Gastroesophageal sphincter (tissue), 4 donors: ENCODE measurements at places on chromosomes 12 and 14.

GRCh38 chr12:6968426-6968825 is 2.0 kb downstream of the PHB2 start:
- no peak overlapping the region for H3K27ac ChIP-seq
- H3K27me3 ChIP-seq, result no peaks in the 10 kb centered on the region
- ATAC-seq, result no peak
- H3K36me3 ChIP-seq, result peaks cover 45% of the 10 kb centered on the region

- H3K4me3 ChIP-seq, result no peak overlapping the region
- no peak for ATAC-seq
- no peaks in the 10 kb centered on the region for H3K27me3 ChIP-seq
- H3K4me1 ChIP-seq, result peaks cover 6% of the 10 kb centered on the region
- H3K27ac ChIP-seq, result no peak overlapping the region
Observed at GRCh38 chr12:65414526-65414925, 136.0 kb downstream of the MSRB3 start.

GRCh38 chr14:63375769-63376168 is 57.0 kb upstream of the GPHB5 start:
- peaks cover 40% of the 10 kb centered on the region for H3K36me3 ChIP-seq
- no peak for ATAC-seq
- no peaks in the 10 kb centered on the region for H3K4me1 ChIP-seq
- no peaks in the 10 kb centered on the region for H3K27me3 ChIP-seq
- H3K27ac ChIP-seq, result no peak overlapping the region

- H3K27me3 ChIP-seq, result no peaks in the 10 kb centered on the region
- no peaks in the 10 kb centered on the region for H3K36me3 ChIP-seq
- H3K27ac ChIP-seq, result no peak overlapping the region
- no peaks in the 10 kb centered on the region for H3K4me1 ChIP-seq
Observed at GRCh38 chr12:5399266-5399665, 32.6 kb upstream of the NTF3 start.

DNA sequence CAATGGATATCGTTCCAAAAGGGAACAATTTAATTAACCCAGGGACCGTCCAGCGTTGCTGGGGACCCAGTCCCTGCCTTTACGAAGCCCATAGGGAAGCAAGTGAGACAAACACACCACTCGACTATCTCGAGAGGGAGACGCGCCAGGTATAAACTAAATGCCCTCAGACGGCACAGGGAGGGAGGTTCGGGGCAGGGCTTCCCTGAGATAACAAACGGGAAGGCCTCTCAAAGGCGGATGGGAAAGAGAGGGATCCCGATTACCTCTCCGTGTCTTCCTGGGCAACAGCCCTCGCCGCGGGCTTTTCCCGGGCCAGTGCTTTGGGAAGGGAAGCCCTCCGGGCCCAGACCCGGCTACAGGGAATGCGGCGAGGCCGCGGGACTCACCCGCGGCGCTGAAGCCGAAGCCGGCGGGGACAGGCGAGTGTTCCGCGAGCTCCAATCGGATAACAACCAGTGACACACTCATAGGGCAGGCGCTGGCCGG is 390 bp downstream of the BRAP start:
- no peak for ATAC-seq
- H3K27ac ChIP-seq, result peak overlapping the region; percentile 1
- peaks cover 40% of the 10 kb centered on the region for H3K4me1 ChIP-seq
- H3K36me3 ChIP-seq, result no peaks in the 10 kb centered on the region
- H3K27me3 ChIP-seq, result no peaks in the 10 kb centered on the region

- no peak overlapping the region for H3K4me3 ChIP-seq
- no peaks in the 10 kb centered on the region for H3K4me1 ChIP-seq
- no peak overlapping the region for H3K27ac ChIP-seq
- ATAC-seq, result no peak
- H3K27me3 ChIP-seq, result no peaks in the 10 kb centered on the region
Observed at GRCh38 chr12:26345471-26346003, 150.2 kb downstream of the SSPN start.

- no peak for ATAC-seq
- no peaks in the 10 kb centered on the region for H3K27me3 ChIP-seq
Observed at GRCh38 chr12:130976171-130976720, 22.5 kb downstream of the ADGRD1 start.

GRCh38 chr14:72699443-72699842 is 194.5 kb downstream of the DPF3 start:
- no peak overlapping the region for H3K27ac ChIP-seq
- no peaks in the 10 kb centered on the region for H3K36me3 ChIP-seq
- no peaks in the 10 kb centered on the region for H3K4me1 ChIP-seq
- ATAC-seq, result no peak
- H3K4me3 ChIP-seq, result no peak overlapping the region

DNA sequence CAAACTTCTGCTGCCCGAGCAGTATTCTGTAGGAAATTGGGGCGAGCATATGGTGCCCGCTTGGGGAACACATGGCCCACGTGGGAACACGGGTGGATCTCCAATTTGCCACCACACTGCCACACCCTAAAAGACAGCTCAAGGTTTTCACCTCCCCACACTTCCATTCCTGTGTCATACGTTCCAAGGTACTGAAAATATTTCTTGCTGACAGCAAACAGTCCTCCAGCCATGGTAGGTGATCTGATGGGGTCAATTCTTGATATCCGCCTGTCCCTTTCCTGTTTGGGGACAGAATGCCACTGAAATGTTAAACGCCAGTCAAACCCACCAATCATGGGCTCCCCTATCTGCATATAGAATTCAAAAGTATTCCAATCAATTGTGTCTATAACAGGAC is 1.2 kb downstream of the GALNT4 start:
- H3K4me3 ChIP-seq, result no peak overlapping the region
- no peak overlapping the region for H3K27ac ChIP-seq
- H3K36me3 ChIP-seq, result no peaks in the 10 kb centered on the region
- no peaks in the 10 kb centered on the region for H3K27me3 ChIP-seq

- no peak overlapping the region for H3K27ac ChIP-seq
- ATAC-seq, result no peak
- H3K36me3 ChIP-seq, result no peaks in the 10 kb centered on the region
- peaks cover 44% of the 10 kb centered on the region for H3K4me1 ChIP-seq
- no peak overlapping the region for H3K4me3 ChIP-seq
Observed at GRCh38 chr14:56129933-56130332, 11.7 kb downstream of the PELI2 start.

- no peak for ATAC-seq
- no peak overlapping the region for H3K27ac ChIP-seq
- no peaks in the 10 kb centered on the region for H3K27me3 ChIP-seq
- H3K4me3 ChIP-seq, result no peak overlapping the region
Observed at GRCh38 chr12:71130521-71131069, 27.2 kb downstream of the TSPAN8 start.

- no peaks in the 10 kb centered on the region for H3K27me3 ChIP-seq
- H3K4me1 ChIP-seq, result peaks cover 6% of the 10 kb centered on the region
- no peak overlapping the region for H3K4me3 ChIP-seq
- H3K36me3 ChIP-seq, result no peaks in the 10 kb centered on the region
- peak overlapping the region; percentile 70 for H3K27ac ChIP-seq
Observed at GRCh38 chr12:11725686-11726085, 76.2 kb downstream of the ETV6 start.

GRCh38 chr12:122646517-122647217 is 56.5 kb downstream of the HCAR2 start:
- no peak overlapping the region for H3K4me3 ChIP-seq
- H3K27ac ChIP-seq, result no peak overlapping the region
- no peaks in the 10 kb centered on the region for H3K27me3 ChIP-seq
- H3K4me1 ChIP-seq, result no peaks in the 10 kb centered on the region
- no peak for ATAC-seq

- no peaks in the 10 kb centered on the region for H3K4me1 ChIP-seq
- no peak for ATAC-seq
- no peak overlapping the region for H3K27ac ChIP-seq
Observed at GRCh38 chr12:2854669-2855453, 2.0 kb downstream of the TEX52 start.

GRCh38 chr12:51318846-51319599 is 5.0 kb downstream of the BIN2 start:
- no peak for ATAC-seq
- H3K4me3 ChIP-seq, result no peak overlapping the region
- H3K4me1 ChIP-seq, result no peaks in the 10 kb centered on the region
- no peaks in the 10 kb centered on the region for H3K36me3 ChIP-seq
- H3K27me3 ChIP-seq, result peaks cover 4% of the 10 kb centered on the region

- H3K36me3 ChIP-seq, result no peaks in the 10 kb centered on the region
- no peaks in the 10 kb centered on the region for H3K27me3 ChIP-seq
- no peak for ATAC-seq
- no peaks in the 10 kb centered on the region for H3K4me1 ChIP-seq
- no peak overlapping the region for H3K4me3 ChIP-seq
Observed at GRCh38 chr14:75939200-75939599, 42.6 kb downstream of the TGFB3 start.

- H3K36me3 ChIP-seq, result no peaks in the 10 kb centered on the region
- H3K4me3 ChIP-seq, result no peak overlapping the region
- ATAC-seq, result no peak
- H3K4me1 ChIP-seq, result no peaks in the 10 kb centered on the region
- H3K27ac ChIP-seq, result no peak overlapping the region
- no peaks in the 10 kb centered on the region for H3K27me3 ChIP-seq
Observed at GRCh38 chr12:80490329-80490728, 46.3 kb downstream of the PTPRQ start.

DNA sequence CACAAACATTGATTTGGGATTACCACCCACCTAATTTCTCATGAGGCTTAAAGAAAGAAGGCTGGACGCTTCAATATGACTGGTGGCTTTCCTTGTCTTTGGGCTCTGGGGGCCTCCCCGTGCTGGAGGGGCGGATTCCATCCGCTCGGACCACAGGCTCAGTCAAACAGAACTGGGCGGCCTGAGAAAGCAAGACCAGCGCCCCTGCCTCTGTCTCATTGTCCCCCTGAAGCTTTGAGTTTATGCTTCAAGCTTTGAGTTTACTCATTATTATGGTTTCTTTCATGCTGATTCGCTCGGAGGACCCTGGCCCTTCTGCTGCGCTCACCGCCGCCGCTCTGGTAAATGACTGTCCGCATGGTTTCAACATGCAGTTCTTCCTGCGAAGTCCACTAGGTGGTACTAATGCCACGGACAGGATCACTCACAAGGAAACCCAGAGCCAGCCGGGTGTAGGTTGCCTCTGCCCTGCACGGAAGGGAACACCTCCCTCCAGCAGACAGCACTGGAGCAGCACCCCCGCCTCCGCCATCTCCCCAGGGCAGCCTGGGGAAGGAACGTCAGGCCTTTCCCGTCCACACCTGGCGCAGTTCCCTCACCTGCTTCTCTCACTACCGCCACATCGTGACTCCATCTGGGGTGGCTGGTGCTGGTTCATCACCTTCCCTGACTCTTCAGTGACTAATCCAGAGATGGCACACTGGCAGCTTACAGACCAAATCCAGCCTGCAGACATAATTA is 13.2 kb upstream of the TIGAR start:
- H3K27ac ChIP-seq, result peak overlapping the region; percentile 18
- H3K4me3 ChIP-seq, result peak overlapping the region; percentile 14
- H3K36me3 ChIP-seq, result peaks cover 15% of the 10 kb centered on the region

- H3K4me3 ChIP-seq, result no peak overlapping the region
- no peak for ATAC-seq
- no peaks in the 10 kb centered on the region for H3K4me1 ChIP-seq
- H3K27ac ChIP-seq, result no peak overlapping the region
- H3K36me3 ChIP-seq, result no peaks in the 10 kb centered on the region
Observed at GRCh38 chr12:103686026-103686425, 99.0 kb downstream of the STAB2 start.

DNA sequence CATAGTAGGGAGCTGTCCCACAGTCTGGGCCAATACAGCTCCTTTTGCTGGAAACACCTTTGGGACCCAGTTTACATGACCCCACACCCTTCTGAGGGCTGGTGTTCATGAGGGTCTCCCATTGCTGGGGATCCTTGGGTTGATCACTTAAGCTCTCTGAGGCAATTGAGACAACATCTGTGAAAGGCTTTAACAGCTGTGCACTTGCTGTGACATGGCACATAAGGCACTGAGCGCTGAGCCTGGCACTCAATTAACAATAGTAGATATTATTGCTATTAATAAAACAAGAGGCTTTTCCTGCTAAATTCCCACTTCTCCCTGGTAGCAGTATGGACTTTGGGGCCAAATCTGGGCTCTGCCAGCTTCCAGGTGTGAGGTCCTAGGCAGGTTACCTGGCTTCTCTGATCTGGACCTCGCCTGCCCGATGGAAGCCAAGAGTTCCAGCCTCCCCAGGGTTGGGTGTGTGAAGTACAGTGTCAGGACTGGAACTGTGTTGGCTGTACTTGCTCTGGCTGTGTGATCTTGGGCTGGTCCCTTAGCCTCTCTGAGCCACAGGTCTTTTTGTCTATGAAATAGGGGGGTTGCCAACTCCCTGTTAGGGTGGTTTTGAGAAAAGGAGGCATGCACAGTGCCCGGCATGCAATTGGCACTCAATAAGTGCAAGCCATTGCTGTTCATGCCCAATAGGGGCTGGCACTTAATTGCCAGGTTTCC is 3.1 kb downstream of the SH2B3 start:
- no peak for ATAC-seq
- no peaks in the 10 kb centered on the region for H3K27me3 ChIP-seq
- H3K4me3 ChIP-seq, result no peak overlapping the region

GRCh38 chr12:64670019-64670418 is 59.7 kb downstream of the RASSF3 start:
- no peaks in the 10 kb centered on the region for H3K36me3 ChIP-seq
- peak overlapping the region; percentile 61 for H3K27ac ChIP-seq
- H3K4me1 ChIP-seq, result peaks cover 26% of the 10 kb centered on the region

DNA sequence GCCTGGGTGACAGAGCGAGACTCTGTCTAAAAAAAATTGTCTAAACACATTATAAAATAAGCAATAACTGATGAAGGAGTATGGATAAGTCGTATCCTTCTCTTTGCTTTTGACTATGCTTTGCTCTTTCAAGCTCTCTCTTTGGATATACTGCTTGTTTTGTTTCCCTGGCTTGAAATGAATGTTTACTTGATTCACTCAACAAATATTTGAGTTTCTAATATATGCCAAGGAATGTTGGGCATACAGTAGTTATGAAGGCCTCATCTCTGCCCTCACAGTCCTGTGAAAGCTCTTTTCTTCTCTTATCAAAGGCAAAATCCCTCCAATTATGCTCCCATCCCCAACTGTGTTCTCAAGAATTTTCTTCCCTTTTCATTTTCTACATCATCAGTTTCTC is 123.5 kb downstream of the PTPRR start:
- ATAC-seq, result no peak
- H3K27ac ChIP-seq, result no peak overlapping the region
- no peak overlapping the region for H3K4me3 ChIP-seq
- no peaks in the 10 kb centered on the region for H3K4me1 ChIP-seq
- H3K36me3 ChIP-seq, result no peaks in the 10 kb centered on the region
- H3K27me3 ChIP-seq, result no peaks in the 10 kb centered on the region

- no peak overlapping the region for H3K27ac ChIP-seq
- H3K4me3 ChIP-seq, result no peak overlapping the region
- H3K27me3 ChIP-seq, result no peaks in the 10 kb centered on the region
- H3K36me3 ChIP-seq, result no peaks in the 10 kb centered on the region
Observed at GRCh38 chr14:29030970-29031369, 264.4 kb downstream of the FOXG1 start.

DNA sequence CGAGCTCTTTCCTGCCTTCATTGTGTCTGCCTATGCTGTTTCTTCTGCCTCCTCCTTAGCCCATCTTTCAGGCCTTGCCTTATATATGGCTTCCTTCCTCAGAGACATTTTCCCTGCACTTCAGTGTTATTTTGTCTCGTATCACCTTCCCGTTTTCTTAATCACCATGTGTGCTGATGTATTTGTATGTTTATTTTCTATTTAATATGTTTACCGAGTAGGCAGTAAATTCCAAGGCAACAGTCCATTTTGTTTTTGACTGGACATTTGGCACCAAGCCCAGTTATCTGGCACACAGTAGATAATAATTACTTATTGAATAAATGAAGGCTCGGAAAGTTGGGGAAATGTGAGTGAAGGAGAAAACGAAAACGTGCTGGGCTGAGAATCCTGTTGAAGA is 4.6 kb upstream of the POU6F1 start:
- H3K4me1 ChIP-seq, result no peaks in the 10 kb centered on the region
- H3K27ac ChIP-seq, result no peak overlapping the region
- no peaks in the 10 kb centered on the region for H3K27me3 ChIP-seq
